Activated CD8-positive, alpha-beta T cell treated with anti-CD3 and anti-CD28 coated beads for 36 hours (primary cell): ENCODE measurements at places on chromosomes 11 and 22. TPM values are rescaled to one million over a fixed set of nuclear protein-coding genes. Genes with fewer than 3 reads are reported as not detected.

DNA sequence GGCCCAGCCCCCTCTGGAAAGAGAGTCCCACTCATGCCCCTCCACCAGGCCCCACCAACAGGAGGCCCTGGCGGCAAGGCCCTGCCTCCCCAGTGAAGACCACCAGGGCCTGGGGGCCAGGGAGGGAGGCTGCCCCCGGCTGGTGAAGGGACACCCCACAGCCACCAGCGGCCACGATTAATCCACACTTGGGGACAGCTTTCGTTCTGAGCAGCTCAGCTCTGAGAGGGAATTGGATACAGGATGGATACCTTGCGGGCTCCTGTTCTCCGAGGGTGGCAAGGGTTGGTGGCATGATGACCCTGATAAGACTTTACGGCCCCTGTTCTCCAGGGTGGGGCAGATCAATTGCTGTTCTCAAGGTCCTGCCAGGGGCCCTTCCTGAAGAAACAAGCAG lies 6.9 kb upstream of the NLRP6 start:
- no peak for DNase-seq

- no peak for DNase-seq
These were observed 28.9 kb downstream of the AP1B1 start for GRCh38 chr22:29359469-29359868.

Gene GLB1L3
- total RNA-seq: 11.2 TPM

Gene OR5AL1
- total RNA-seq: not detected

Gene MS4A6E
- total RNA-seq: not detected

Gene FAM89B
- total RNA-seq: 16.0 TPM

Gene PTPRCAP
- 114 TPM for total RNA-seq
